ENCODE measurements at places on chromosomes 2 and 18.

DNA sequence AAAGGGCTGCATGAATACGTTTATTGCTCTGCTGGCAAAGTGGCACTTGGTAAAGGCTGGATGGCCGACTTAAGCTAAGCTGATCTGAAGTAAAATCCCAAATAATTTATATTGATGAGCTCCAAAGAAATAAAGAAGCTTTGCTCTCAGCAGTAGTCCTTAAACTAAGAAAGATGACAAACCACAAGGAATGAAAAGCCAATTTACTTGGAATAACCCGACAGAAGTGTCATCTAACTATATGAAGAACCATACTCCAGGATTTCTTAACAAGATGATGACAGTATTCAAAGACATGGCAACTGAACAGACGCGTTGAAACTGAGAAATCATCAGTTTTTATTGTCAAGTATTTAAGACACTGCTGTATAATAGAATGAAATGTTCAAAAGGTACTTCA lies 294.1 kb downstream of the PDE11A start:
- no peak for DNase-seq

GRCh38 chr2:88190808-88191721 lies 20.9 kb downstream of the THNSL2 start:
- DNase-seq = no peak

- DNase-seq = no peak
These were observed 6.5 kb upstream of the ARID5A start for GRCh38 chr2:96530144-96530430.

DNA sequence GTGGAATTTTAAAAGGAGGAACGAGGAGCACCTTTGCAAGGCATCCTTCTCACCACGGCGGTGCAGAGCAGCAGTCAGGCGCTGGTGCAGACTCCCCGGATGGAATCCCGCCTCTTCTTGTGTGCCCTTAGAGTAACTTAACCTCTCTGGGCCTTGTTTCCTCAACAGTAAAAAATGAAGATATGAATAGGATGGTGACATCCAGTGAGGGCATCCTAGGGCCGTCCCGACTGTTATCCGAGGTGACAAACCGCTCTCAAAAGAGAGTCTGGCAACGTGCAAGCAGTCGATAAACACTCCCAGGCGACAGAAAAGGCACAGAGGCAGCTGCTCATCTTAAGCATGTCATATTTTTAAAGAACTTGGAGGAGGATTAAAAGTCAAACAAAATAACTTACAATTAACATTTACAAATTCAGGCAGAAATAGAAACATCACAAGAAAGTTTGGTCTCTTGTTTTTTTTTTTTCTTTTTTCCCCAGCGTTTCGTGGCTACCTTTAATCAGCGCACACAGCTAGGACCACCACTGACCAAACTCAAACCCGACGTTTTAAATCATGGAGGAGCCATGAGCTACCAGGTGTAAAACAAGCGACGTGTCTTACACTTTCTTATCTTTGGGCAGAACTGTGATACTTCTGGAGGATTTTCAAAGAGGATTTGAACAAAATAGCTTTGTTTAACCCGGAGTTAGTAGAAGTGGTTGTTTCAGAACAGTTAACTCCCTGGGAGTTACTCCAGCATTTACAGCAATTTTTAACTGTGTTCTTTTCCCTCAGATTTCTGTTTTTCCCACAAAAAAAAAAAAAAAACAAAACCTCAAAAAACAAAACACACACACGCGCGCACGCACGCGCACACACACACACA lies 2.1 kb downstream of the MBP start:
- no peak for DNase-seq

- no peak for DNase-seq
These were observed 29.9 kb downstream of the C18orf54 start for GRCh38 chr18:54387631-54388030.

- no peak for DNase-seq
These were observed 77.0 kb upstream of the TACR1 start for GRCh38 chr2:75276093-75277029.

DNA sequence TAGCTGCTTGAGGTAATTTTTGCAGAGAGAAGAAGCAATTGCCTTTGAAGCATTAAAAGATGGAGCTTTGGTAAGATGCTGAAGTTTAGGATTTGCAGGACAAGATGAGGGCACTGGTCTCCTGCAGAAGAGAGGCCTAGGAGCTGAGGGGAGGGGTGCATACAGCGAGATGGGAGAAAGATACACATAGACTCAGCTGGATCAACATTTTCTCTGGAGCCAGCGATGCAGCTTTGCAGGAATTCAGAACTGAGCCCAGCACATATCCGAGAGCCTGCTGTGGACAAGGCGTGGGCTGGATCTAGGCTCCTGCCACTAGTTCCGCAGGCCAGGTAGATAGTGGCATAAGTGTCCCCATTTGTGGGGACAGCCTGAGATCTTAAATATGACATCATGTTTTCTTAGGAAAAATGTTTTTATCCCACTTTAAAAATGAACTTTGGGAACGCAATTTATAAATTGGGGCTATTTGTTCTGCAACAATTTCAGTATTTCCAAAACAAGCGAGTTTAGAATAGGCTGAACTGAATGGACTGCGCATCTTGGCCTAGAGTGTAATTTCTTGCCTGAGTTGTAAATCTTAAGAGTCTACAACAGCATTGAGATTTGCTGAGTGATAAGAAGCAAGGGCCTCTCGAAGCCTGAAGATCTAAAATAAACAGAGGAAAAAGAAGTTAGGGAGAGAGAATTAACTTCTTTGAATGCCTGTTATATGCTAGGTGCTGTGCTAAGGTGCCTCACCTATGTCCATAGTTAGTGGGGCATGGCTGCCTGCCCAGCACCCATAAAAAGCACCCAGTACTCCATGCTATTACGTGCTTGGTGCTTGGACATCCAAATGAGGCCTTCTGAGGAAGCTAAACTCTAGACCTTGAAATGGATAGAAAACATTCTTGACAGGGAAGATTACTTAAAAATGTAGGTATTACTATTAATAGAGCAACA lies 17.3 kb downstream of the GRHL1 start:
- no peak for DNase-seq

- no peak for DNase-seq
These were observed 6.1 kb upstream of the CCDC102B start for GRCh38 chr18:68791801-68792200.

DNA sequence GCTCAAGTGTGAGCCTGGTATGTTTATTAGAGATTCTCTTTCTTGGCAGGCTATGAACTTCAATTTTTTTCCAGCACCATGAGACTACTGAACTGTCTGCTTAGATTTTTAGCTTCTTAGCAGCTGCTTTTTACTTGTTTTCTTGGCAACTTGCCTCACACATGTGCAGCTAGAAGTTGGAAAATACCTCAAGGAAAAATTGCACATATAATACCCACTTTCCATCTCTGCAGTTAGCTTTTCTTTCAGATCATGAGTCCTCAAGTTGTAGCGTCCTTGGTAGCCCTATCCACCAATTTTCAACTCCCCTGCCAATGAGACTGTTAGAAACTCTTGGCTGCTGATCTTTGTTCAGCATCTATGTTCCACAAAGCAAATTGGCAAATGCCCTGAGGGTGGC lies 302.1 kb downstream of the HRH4 start:
- DNase-seq = no peak

GRCh38 chr2:230578106-230578505 lies 134.5 kb upstream of the CAB39 start:
- no peak for DNase-seq

DNA sequence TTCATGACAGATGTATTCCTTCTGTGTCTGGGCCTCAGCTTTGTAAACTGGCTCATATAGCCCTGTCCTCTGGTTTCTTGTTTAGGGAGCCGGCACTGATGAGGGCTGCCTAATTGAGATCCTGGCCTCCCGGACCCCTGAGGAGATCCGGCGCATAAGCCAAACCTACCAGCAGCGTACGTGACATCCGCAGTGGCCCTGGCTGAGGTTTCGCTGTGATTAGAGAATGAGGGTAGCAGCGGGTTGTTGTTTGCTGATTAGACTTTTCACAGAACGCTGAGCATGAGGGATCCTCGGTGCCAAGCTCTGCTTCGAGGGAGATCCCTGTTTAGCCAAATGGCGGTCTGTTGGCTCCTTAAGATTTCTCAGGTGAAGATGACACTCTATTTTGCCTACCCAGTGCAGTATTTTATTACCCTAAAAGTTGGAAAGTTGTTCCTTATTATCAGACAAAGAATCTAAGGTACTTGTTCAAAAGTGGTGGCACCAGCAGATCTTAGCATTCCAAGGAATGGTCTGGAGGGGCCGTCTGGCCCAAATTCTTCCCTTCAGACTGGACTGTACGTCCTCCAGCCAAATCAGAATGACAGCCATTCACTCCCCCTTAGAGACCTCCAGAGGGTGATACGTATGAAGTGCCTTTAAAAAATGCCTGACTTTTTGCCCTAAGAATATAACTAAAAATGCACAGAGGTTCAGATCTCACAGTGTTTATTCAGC lies 21.5 kb upstream of the GMCL1 start:
- DNase-seq = no peak

DNA sequence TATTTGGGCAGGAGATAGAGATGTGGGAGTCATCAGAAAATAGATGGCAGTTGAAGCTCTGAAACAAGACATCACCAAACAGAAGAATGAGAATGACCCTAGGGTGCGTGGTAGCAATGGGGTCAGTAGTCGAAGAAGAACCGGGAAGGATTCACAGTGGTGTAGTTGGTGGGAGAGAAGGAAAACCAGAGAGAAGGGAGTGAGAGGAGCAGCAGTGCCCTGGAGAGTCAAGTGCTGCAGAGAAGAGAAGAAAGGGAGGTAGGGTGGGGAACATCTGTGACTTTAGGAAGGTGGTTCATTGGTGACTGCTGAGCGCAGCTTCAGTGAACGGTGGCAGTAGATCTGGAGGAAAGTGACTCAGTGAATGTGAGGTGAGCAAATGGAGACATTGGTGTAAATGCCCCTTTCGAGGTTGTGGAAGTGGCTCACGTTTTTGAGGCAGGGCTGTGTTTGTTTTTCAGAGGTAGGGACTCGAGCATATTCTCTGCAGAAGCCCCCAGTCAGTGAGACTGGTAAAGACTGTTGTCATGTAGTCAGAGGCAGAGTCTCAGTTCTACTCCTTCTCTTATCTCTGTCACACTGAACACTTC lies 36.4 kb downstream of the CDC42EP3 start:
- no peak for DNase-seq

DNA sequence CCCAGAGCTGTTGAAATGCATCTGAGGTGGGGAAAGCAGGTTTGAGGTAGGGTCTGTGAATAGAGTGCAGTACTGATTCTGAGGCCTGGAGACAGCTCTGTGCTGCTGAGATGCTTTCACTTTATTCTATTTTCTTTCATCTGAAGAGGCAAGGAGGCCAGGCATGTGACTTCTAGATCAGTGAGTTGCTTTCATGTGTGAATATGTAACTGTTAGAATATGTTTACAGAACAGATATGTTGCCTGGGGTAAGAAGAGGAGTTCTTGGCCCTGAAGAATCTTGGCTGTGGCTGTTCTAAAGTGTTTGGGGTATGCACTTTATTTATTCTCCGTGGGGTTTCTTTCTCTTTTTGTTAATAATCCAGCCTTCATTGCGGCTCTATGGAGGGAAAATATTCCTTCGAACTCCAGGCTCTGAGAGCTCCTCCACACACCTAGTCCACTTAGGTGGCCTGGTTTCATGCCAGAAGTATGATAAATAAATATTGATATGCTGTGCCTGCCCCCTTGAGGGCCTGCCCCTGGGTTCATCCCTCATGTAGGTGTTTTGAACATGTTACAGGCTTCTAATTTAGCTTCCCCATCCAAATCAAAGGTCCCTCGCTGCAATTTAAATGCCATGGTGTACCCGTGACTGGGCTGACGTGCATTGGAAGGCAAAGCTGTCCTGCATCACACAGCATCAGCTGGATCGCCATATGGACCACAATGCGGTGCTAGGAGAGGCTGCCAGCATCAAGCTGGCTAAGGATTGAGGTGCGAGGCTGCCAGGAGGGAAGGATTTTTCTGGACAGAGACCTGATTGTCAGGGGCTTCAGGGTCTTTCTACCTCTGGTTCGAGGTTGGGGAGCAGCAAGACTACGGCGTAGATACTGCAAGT lies 102.9 kb downstream of the PRKCE start:
- DNase-seq = no peak

DNA sequence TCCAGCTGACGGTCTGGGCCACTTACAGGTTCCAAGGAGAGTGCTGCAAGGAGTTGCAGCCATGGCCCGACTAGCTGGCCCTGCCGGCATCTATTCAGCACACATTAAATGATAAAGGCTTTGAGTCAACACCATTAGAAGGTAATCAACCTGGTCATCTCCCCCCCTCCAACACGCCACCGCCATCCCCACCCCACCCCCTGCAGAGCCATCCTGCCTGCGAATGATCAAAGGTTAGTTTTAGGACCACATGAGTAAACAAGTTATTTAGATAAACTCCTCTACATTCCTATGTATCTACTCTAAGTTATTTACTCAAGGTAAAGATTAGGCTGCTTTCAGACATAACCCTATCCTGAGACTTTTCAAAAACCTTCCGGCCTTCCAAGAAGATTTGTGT lies 349.3 kb upstream of the SLC39A10 start:
- no peak for DNase-seq

DNA sequence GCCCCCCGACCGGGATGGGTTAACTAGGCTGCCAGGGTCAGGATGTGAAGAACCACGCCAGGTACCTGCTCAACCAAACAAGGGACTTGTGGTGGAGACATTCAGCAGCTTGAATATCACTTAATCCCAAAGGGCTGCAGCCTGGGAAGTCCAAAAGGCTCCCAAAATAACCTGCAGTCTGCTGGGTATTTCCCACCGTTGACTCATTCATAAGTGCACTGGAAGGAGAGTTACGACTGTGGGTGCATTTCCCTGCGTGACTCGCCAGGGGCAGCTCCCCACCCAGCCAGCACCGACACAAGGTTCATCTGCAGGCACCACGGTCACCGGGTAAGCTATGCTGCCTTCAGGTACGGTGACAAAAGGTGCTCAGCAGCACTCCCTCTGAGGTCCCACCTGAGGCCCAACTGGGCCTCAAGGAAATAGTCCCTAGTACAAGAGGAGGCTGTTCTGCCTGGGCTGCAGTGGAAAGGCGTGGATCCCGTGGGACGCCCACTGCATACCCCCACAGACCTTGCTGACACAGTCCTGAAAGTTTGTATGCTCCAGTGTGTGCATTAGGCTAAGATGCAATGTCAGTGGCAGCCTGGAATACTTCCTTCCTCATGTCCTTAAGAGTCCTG lies 86.5 kb downstream of the UXS1 start:
- DNase-seq = no peak

DNA sequence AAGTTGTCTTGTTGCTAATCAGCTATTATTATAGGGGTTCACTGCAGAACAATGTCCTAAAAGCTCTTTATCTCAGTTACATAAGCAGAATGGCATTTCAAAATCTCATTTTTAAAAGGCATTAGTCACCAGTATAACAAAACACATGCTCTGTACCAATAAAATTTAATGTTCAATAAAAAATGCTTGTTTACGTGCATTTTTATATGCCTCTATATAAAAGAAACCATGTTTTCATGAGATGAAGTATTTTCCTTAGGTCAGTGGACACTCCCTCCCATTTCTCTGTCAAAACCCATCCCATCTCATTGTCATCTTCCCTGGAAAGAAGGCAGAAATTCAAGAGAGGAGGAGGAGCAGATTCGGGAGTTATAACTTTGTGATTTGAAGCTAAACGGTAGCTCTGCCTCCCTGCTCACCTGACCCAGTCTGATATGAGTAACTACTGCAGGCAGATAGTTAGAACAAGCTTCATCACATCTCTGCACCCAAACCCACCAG lies 231.9 kb upstream of the SIX2 start:
- no peak for DNase-seq

GRCh38 chr2:182366628-182367027 lies 60.2 kb downstream of the PDE1A start:
- no peak for DNase-seq

- no peak for DNase-seq
These were observed 50.2 kb downstream of the ACVR1 start for GRCh38 chr2:157825885-157826284.

GRCh38 chr2:111910609-111911277 lies 12.3 kb downstream of the MERTK start:
- DNase-seq = no peak

GRCh38 chr2:166518634-166519390 lies 24.8 kb upstream of the SCN7A start:
- no peak for DNase-seq
